ENCODE measurements at places on chromosomes 3 and 15.

DNA sequence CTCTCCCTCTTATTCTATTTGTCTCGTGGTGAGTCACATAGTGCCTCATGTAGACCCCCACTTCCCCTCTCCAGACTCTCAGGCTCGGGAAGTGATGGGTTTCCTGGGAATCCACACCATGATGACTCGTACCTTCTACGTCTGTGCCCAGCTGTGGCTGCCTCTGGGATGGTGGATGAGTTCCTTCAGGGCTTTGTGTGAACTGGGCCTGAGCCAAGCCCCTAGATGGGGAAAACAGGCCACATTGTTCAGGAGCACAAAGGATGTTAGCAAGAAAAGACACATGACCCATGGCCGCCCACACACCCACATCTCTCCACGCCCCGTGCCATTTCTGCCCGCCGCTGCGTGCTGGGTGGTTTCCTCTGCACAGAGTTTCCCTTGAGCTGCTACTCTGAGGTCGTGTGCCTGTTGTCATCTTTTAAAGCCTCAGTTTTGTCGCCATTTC, 10.5 kb downstream of the ISG20 start:
- peak; percentile 65 for DNase-seq

DNA sequence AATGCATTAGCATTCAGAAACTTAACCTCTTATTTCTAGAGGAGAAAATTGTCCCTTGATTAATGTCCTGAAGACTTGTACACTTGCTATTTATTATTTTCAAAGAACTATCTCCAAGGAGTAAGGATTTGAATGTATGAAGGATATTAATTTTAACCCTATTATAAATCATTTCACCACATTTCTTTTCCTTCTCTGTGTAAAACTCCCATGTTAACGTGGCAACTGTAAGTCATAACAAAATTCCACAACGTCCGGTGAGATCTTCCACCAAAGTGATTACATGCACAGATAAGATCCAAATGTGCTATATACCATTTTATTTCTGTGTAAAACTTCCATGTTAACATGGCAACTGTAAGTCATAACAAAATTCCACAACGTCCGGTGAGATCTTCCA, 229.1 kb upstream of the ARHGEF26 start:
- peak; percentile 55 for DNase-seq

- peak; percentile 37 for DNase-seq
Observed at GRCh38 chr3:33096093-33096868, 665 bp downstream of the GLB1 start.

DNA sequence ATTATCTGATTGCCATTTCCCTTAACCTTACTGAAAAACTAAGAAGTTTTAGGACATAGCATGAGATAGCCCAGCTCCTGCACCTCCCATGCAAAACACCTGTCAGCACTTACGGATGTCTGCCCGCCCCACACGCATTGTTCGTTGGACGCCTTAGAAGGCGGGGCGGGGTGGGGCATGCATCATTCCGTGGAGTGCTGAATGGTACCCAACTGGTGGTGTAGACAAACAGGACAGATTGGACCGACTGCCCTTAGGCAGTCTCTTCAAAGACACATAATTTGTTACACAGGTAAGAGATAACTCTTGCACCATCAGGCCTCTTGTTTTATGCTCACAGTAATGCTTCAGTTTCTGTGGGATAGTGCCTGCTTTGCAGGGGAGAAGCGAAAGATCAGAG, 93.8 kb downstream of the SMAD6 start:
- DNase-seq = no peak

DNA sequence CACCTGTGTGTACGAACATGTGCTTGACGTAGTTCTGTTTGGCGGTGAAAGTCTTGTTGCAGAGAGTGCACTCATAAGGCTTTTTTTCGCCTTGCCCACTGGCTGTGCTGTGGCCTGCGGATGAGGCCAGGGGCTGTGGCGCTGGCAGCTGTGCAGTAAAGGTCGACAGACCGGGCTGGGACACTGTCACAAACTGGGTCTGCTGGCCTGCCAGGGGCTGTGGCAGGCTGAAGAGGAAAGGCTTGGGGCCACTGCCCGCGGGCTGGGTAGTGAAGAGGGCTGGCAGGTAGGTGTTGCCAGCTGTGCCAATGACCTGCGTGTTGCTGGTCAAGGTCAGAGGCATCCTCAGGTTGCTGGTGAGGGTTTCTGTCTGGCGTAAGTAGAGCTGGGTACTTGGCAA, 56.4 kb downstream of the TIGIT start:
- DNase-seq = no peak

DNA sequence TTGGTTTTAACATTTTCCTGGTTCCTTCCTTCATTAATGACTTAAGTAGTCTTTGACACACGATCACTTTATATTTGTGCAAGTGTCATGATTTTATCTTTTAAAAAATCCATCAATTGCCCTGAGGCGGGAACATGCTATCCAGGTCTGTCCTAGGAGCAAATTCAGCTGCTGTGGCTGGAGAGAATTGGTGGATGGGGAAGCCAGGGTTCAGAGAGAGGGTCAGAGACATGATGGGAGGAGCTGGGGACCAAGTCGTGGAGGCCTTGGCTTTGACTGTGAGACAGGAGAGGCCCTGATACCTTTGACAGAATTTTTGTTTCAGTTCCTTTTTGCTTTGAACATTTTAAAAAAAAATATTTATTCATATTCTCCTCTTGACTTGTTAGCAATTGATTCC, 89.0 kb downstream of the CHRNA7 start:
- DNase-seq = no peak

DNA sequence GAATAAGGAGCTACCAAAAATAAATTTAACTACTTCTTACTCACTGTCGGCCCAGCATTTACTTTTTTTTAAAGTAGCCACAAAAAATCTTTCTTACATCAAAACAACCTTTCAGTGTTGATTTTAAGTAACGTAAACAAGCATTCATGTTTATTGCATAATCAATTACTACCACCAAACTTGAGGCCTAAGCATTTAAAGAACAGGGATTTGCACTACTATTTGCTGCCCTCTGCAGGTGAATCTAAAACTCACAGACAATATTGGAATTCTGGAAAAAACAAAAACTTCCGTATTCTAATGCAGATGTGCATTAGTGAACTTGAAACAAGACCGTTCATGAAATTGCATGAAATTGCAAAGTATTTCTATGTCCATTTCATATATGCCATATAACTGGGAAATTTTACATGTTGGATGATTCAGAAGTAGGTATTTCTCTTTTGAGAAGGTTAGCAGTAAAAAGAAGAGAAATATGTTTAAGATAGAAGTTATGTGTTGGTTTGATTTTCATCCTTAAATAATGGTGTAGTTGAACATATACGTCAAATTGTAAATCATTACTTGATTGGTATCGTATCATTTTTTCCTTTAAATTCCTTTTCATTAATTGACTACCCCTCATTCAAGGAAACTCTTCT, 55.6 kb downstream of the CGGBP1 start:
- DNase-seq = peak; percentile 26

DNA sequence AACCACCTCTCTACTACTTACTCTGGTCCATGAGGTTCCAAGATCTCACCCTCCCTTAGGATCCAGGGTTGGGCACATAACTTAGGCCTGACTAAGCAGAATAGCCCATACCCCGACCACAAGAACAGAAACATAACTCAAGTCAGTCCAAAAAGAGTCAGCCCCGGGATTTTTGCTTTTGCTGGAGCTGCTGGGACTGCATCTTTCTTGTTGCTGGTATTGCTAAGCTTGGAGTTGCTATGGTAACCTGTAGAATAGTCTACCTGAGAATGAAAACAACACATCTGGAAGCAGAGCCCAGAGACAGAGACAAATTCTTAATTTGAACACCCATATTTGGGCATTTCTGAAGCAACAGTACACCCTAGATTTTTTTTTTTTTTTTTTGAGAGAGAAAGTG, 6.5 kb downstream of the RUBCN start:
- peak; percentile 99 for DNase-seq

GRCh38 chr3:99808163-99808794, 9.4 kb upstream of the CMSS1 start:
- DNase-seq = peak; percentile 81

Measured in M059J (cell line).